PC-9 (cell line): ENCODE measurements at places on chromosomes 1 and 21.
A peak's percentile ranks its signal among the peaks of the same experiment; 100 is the strongest.

DNA sequence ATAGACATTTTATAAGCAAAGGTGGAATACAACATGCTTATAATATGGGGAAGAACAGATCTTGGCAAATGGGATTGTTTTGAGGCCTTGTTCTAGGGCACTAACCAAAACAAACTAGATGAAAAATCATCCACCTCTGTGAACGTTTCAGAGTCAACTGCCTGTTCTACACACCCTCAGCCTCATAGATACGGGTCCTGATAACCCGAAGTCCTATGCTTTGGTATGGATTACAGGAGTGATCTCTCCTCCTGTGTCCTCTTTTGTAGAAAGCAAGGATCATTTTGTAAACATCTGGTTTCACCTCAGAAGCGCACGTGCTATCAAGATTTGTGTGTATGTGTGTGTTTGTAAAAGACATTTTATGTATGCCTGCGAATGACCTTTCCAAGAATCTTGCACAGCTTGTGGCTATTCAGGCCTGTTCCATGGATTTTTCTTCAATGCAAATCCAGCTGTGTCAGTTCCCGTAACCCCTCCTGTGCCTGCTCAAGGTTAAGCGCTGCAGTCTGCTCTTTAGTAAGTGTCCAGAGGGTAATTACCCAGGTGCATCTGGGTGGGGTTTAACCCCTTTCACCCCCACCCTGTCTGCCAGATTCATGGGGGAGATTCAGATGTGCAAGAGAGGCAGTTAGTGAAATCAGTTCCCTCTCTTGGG, 132.4 kb downstream of the ROR1 start:
- no peak for DNase-seq

GRCh38 chr1:183687546-183688304, 34.6 kb upstream of the APOBEC4 start:
- DNase-seq = no peak

GRCh38 chr1:86380257-86380861, 15.8 kb downstream of the ODF2L start:
- peak; percentile 62 for DNase-seq

- DNase-seq = no peak
Measured at GRCh38 chr1:8494681-8495080, 176.8 kb downstream of the SLC45A1 start.

GRCh38 chr21:38527737-38528136, 29.5 kb upstream of the ERG start:
- DNase-seq = no peak

DNA sequence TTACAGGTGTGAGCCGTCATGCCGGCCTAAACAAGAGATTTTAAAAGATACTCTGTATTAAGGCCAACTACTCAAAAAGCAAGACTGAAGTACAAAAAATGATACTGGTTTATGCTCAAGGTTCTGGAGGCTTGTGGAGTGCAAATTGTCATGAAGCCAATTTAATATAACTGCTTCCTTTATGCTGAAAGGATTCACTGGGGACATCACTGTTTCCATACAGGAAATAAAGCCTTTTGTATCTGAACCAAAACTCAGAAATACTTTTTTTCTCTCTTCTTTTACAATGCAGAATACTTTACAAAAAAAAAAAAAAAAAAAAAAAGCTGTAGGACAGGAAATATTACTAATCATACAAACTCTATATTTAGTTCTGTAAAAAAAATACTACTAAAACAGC, 55.5 kb upstream of the CNN3 start:
- DNase-seq = no peak

GRCh38 chr1:171295821-171296220, 18.2 kb upstream of the FMO4 start:
- no peak for DNase-seq

GRCh38 chr1:227459326-227459841, 104.0 kb upstream of the ZNF678 start:
- DNase-seq = no peak

GRCh38 chr21:38354746-38355145, 98.0 kb downstream of the KCNJ15 start:
- DNase-seq = no peak

DNA sequence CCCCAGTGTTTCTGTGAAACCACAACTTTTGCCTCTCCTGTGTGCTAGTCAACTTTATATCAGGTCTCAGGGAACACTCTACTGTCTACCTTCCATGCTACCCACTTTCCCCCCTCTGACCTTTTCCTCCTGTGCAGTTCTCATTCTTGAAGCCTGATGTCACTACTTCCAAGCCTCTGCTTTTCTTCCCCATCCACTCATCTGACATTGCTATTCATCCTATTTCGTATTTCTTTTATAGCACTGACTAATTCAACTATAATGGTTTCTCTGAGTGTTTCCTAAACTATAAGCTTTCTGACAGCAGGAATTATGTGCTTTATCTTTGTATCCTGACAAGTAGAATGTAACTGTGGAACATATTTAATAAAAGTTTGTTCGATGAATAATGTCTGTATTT, 18.2 kb upstream of the DPH5 start:
- no peak for DNase-seq

DNA sequence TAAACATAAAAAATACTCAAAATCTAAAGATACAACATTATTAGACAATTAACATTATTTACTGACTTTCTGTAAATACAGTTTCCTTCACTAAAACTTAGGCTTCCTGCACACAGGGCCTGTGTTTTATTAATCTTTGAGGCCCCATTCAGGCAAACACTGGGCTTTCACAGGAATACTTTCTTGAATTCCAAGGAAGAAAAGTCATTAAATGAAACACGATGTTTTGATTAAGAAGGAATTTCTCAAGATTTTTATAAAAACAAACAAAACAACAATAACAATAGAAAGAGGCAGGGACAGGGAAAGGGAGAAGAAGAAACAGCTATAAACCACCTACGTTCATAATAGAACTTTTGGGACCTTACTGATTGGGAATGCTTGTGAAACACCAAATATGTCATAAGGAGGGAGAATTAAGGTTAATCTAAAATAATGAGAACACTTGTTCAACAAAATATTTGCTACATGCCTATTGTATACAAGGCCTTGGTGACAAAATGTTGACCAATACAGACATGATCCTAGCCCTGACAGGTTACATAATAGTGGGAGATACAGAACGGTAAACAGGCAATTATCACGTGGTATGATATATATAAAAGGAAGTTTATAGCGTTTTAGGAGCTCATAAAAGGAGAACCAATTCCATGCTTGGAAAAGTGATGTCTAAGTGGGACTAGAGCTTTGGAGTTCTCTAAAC, 3.6 kb downstream of the DDAH1 start:
- DNase-seq = no peak

- no peak for DNase-seq
Measured at GRCh38 chr1:40772146-40772955, 11.2 kb upstream of the KCNQ4 start.

DNA sequence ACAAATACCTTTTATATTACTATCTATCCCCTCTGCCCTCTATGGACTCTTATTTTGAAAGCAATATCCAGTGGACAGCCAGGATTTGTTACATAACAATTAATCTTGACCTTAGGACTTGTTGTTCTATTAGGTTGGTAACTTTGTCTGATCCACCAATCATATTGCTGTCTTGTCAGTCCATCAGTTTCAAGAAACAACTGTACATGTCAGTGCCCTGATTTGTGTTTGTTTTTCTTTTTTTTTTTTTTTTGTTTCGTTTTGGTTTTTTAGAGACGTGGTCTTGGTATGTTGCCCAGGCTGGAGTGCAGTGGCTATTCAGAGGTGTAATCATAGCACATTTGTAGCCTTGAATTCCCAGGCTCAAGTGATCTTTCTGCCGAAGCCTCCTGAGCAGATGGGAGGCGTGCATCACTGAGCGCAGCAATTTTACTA, 1.5 kb upstream of the SCP2 start:
- DNase-seq = no peak

DNA sequence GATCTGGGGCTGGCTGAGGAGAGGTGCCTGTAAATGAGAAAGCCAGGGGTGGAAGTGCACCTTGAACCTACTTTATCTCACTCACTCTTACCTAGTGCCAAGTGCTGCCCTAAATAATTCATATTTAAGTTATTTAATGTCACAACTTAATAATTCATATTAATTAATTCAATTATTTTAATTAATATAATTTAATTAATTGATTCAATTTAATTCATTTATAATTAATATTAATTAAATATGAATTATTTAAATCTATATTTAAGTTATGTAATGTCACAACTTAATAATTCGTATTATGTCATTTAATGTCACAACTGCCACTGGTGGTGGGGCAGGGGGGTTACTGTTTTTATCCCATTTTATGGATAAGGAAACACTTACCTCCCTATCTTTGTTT, 361.6 kb upstream of the RUNX1 start:
- DNase-seq = no peak

DNA sequence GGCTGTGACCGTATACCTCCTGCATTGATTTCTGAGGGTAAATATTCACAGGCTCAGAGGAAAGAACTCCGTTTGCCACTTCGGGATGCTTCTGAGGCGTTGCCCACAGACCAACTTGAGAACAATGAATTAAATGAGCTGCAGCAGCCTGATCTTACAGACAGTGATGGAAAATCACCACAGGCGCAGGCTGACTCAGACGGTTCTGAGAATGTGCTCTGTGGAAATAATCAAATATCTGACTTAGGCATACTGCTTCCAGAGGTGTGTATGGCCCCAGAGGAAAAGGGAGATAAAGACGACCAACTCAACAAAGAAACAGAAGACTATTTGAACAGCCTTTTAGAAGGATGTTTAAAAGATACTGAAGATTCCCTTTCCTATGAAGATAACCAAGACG, 76.7 kb upstream of the SCCPDH start:
- no peak for DNase-seq

- DNase-seq = no peak
Measured at GRCh38 chr1:247437551-247438505, 20.1 kb downstream of the OR2B11 start.
